ENCODE measurements at places on chromosomes 3 and 15.

GRCh38 chr3:135249186-135249585, 454.1 kb downstream of the EPHB1 start:
- DNase-seq, result no peak

GRCh38 chr3:81550415-81550814, 211.0 kb downstream of the GBE1 start:
- DNase-seq, result no peak

- DNase-seq, result no peak
Measured at GRCh38 chr15:43408789-43409188, 37.9 kb downstream of the TUBGCP4 start.

- no peak for DNase-seq
Measured at GRCh38 chr3:54712539-54712938, 215.3 kb downstream of the LRTM1 start.

DNA sequence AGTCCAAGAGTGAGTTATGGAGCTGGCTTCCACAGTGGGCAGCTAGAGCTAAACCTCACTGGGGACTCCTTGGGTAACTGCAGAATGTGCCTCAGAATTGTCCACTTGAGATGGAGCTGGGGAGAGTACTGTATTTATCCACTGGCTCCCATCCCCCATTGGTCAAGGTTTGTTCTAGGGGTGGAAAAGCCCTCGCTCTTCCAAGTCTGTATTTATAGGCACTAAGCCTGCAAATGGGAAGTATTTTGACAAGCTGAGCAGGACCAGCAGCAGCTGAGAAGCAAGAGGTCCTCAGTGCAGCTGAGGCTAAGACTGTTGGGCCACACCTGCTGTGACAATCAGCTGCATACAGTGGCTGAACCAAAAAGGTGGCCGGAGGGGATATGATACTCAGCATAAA, 5.8 kb downstream of the USP13 start:
- DNase-seq, result no peak

- no peak for DNase-seq
Measured at GRCh38 chr15:68815598-68815997, 5.1 kb downstream of the ANP32A start.

- no peak for DNase-seq
Measured at GRCh38 chr3:186663361-186664118, 2.3 kb upstream of the HRG start.

DNA sequence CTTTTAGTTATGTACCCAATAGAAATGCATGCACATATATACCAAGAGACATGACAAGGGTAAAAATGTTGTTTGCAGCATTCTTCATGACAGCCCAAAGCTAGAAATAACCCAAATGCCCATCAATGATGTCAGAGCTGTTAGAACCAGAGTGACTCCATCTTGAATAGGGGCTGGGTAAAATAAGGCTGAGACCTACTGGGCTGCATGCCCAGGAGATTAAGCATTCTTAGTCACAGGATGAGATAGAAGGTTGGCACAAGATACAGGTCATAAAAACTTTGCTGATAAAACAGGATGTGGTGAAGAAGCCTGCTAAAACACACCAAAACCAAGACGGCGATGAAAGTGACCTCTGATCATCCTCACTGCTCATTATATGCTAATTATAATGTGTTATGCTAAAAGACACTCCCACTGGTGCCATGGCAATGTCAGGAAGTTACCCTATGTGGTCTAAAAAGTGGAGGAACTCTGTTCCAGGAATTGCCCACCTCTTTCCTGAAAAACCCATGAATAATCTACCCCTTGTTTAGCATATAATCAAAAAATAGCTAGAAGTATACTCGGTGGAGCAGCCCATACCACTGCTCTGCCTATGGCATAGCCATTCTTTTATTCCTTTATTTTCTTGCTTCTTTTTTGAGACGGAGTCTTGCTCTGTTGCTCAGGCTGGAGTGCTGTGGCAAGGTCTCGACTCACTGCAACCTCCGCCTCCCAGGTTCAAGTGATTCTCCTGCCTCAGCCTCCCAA, 32.9 kb downstream of the ZBTB11 start:
- DNase-seq, result no peak

GRCh38 chr3:189272500-189273119, 100.8 kb downstream of the TPRG1 start:
- DNase-seq, result no peak

DNA sequence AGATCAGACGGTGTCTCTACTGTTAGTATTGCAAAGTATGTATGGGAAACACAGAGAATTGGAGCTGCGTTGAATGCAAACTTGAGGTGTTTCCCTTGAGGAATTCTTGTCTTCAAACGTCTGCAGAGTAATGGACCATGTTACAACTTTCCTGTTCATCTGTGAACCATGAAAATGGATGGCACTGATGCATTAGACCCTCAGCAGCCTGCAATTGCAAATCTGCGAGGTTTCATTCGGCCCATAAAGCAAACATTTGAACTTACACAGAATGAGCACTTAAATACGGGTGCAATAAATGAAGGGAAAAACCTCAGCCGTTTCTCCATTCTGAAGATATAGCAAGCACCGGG, 49.7 kb downstream of the LRRN1 start:
- no peak for DNase-seq

- DNase-seq, result no peak
Measured at GRCh38 chr15:69992348-69992747, 105.4 kb downstream of the TLE3 start.

- no peak for DNase-seq
Measured at GRCh38 chr3:85950435-85950834, 991.6 kb downstream of the CADM2 start.

- no peak for DNase-seq
Measured at GRCh38 chr15:67199881-67200763, 54.3 kb downstream of the AAGAB start.

DNA sequence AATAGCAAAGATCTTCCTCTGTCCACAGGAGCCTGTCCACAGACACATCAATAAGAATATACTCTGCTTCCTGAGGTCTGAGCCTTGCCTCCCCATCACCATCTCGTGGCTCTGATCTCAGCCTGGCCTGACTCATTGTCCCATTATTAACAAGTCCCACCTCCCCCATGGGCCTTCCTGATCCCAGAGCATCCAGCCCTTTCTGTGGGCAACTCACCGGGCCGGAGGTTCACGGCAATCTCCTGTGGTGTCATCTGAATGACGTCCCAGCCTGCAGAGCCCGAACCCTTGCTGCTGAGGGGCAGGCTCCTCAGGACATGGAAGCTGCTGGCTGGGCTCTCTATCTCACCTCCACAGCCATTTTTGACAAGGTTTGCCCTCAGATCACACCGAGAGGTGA, 28.1 kb downstream of the ITGB5 start:
- no peak for DNase-seq

GRCh38 chr3:16423298-16423697, 90.2 kb downstream of the RFTN1 start:
- no peak for DNase-seq

DNA sequence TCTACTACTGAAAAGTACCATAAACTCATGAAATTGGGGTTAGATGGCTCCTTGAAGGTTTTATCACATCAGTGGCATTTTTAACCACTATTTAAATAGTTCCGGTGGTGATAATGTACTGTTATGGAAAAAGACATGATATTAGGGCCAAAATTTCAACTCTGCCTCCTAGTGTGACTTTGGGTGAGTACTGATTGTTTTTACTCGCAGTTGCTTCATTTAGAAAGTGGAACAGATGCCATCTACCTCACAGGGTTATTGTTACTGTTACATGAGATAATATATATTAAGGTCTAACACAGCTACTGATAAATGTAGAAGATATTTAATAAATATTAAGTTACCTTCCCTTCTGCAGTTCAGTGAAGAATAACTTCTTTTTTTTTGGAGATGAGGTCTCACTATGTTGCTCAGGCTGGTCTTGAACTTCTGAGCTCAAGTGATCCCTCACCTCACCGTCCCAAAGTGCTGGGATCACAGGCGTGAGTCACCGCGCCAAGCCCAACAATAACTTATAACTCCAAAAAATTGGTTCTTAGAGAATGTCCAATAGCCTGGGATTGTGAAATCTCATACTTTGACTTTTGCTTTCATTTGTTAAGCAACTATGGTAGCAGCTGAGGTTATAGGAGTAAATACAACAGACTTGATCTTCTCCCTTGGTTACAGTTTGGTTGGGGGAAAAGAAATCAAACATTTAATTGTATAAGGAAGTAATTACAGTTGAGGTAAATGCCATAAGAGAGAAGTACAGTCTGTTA, 48.3 kb downstream of the MEF2A start:
- DNase-seq, result no peak

DNA sequence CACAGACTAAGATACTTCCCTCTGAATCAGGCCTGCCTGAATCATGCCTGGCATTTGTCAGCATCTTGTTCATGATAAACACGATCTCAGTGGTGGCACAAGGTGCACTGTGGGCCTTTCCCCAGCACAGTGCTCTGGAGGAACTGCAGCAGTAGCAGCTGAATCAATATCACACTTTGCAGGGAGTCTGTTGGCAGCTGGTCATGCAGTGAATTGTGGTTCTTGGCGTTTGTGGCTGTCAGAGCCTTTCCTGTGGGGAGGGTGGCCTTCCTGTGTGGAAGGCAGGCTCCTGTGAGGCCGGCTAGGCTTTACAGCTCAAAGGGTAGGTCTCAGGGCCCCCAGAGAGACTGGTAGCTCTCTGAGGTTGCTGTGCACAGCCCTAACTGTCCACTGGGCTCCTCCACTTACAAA, 54.4 kb upstream of the TLE3 start:
- DNase-seq, result no peak

- no peak for DNase-seq
Measured at GRCh38 chr15:67101911-67102598, 36.7 kb downstream of the SMAD3 start.

DNA sequence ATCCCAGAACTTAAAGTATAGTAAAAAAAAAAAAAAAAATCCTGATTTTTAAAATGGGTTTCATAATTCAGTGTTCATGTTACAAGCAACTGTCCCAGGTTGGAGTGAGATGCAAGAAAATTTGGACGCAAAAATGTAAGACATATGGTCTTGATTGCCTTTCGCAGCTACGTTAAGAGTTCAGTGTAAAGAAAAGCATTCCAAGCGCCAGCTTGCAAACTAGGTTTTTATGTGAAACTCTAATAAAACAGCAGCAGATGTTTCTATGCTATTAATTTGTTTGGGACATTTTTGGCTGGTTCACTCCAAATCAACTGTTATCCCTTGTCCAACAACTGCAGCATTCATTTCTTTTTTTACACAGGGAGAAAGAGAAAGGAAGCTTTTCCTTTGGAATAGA, 957.8 kb downstream of the ROBO1 start:
- DNase-seq, result no peak

GRCh38 chr15:99324082-99324620, 72.9 kb downstream of the LRRC28 start:
- no peak for DNase-seq

- no peak for DNase-seq
Measured at GRCh38 chr3:151962912-151963311, 89.5 kb downstream of the SUCNR1 start.

Measured in stimulated activated CD8-positive, alpha-beta memory T cell treated with anti-CD3 and anti-CD28 coated beads, Interleukin-4, amount 100 ng/mL, for 1 hour (primary cell).